ENCODE measurements at places on chromosomes 3 and 15.

DNA sequence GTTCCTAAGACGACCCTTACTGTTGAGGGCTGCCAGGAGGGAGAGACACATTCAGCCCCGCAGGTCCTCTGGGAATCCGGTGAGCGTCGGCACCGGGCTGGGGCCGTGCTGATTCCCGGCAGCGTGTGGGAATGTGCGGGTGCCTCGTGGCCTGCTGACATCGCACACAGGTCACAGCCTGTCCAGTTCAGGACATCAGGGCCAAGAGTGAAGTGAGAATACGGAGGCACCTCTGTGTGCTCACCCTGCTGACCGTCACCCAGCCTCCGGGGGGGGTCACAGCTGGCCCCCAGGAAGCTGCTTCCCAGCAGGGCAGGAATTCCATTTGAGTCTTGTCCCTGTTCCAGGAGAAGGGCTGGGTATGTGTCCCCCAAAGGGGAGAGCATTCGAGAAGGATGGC, 53.6 kb downstream of the PGPEP1L start:
- DNase-seq: no peak

- DNase-seq: no peak
These were observed 5.3 kb downstream of the BHLHE40 start for GRCh38 chr3:4984511-4984864.

GRCh38 chr3:99630815-99631214, 7.6 kb upstream of the COL8A1 start:
- no peak for DNase-seq

- DNase-seq: peak; percentile 90
These were observed 92.3 kb upstream of the ROPN1 start for GRCh38 chr3:124084022-124084881.

DNA sequence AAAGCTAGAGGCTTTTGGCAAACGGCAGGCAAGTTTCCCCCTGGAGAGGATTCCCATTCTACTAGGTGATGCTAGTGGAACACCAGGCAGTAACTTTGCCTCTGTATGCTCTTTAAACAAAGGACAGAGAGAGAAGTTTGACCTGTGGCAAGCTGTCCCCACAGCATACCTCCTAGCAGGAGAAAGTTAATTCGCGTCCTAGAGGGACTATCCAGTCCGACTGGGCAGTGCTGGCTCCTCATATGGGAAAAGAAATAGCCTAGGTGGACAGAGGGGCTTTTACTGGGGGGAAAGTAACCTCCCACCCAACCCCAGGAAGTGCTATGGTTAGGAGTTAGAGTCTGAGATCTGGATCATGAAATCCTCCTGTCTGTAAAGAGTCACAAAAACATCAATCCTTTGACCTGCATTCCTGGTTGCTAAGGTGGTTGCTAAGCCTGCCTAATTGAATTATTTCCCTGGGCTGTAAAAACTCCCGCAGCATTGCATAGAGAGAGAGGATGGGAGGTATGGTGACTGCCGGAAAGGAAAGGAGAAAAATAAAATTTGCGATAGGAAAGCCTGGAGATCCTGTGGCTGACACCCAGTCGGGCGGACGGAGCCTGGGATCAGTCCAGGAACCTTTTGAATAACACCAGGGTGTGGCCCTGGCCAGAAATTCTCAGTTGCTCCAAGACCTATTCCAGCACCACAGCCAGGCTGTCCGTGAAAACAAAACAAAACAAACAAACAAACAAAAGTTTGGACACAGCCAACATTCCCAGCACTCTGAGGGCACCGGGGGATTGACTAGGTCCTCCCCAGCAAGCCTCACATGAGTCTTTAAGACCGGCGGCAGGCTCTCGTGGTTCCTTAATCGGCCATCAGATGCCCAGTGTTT, 67.7 kb upstream of the ATP11B start:
- no peak for DNase-seq

- DNase-seq: no peak
These were observed 22.3 kb downstream of the NBEAL2 start for GRCh38 chr3:47001731-47002170.

Measured in fibroblast of skin of left quadriceps (primary cell).